ENCODE measurements at places on chromosomes 5 and 9.

- DNase-seq: no peak
Observed at GRCh38 chr9:71587576-71588362, 180.5 kb downstream of the CEMIP2 start.

GRCh38 chr9:25557645-25558300, 120.5 kb downstream of the TUSC1 start:
- no peak for DNase-seq

DNA sequence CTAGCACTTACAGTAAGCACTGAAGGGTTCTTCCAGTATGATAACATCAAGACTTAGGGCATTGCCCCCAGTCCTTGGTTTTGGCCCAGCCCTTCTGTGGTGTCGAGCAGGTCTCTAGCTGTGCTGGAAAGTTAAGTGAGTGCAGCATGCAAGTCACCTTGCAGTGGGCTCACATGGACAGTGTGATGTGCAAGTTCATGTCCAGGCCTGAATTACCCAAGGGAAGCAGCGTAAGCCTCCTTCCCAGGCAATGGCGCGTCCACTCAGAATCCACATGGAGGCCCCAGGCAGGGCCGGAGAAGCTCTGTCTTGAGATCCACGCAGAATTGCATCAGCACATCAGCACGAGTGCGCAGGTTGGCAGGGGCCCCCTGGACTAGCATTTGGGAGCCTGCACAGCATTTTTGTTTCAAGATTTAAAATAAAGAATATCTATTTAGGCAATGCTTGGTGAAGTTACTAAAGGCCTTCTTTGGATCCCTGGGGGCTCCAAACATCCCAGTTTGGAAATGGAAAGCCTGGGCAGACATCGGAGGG, 108.4 kb upstream of the ALDH1B1 start:
- DNase-seq: no peak

GRCh38 chr5:102654559-102655349, 100.4 kb upstream of the PAM start:
- DNase-seq: no peak

DNA sequence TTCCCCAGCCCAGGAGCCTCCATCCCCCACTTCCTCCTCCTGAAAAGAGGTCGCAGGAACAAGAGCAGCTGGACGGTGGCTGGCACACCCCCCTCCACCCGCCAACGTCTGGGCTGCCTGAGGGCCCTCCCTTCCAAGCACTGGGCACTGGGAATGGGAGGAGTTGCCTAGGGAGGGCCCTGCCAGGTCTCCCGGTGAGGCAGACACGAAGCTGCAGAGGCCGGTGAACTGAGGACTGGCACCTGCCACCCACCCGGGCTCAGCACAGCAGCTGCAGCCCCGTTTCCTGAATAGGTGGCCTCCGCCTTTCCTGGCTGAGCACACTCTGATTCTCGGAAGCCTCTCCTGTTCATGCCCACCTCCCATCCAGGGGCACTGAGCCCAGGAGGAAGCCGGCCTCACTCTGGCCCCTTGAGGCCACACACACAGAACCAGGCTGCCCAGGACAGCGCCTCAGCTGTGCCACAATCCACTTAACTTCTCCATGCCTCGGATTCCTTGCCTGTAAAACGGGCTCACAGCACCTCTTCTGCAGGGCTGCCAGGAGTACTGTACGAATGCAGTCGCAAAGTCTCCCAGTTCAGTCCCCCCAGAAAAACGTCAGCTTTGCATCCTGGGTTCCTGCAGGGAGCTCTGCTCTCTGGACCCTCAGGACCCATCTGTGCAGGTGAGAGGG, 1.3 kb downstream of the NPDC1 start:
- no peak for DNase-seq

DNA sequence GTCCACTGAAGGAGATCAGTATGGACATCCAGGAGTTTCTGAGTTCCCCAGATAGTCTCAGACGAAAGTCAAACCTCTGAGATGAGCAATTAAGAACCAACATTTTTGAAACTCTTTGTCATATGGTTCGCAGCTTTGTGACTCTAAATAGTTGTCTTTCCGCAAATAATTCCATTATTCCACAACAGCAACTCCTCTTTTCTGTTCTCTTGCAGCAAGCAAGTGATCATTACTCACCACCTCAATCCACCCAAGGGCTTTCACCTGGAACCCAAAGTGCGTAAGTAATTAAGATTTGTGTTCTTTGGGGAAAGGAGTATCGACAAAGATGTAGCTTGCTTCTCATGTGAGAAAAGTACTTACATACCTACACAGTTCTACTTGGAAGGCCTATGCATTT, 15.6 kb downstream of the MTX3 start:
- no peak for DNase-seq

DNA sequence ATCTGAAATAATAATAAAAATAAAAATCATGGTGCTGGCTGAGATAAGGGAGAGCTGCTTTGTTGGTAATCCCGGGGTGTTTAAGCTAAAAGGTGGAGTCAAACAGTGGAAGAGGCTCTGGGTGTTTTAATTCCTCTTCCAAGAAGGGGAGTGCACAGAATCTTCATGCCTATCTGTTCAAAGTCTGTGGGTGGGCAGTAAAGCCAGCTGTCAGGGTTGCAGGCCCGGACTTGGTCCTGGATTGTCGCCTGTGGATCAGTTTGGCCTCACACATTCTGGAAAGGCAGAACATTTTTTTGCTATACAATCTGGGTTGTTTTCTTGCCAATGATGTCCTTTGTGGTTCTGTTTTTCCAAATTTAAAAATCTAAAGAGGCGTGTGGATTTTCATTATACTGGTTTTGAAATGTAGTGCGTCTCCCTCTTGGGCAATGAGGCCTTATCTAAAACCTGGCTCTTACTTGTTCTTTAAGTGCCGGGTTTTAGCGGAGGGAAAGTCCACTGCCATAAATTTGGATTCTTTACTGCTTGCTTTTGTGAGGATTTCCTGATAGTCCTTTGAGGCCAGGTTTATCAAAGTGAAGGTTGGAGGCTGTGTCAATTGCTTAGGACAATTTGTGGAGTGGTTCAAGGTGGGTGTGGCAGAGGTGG, 5.8 kb downstream of the ANKDD1B start:
- no peak for DNase-seq

- DNase-seq: peak; percentile 99
Observed at GRCh38 chr9:5851445-5851844, 18.5 kb upstream of the ERMP1 start.

DNA sequence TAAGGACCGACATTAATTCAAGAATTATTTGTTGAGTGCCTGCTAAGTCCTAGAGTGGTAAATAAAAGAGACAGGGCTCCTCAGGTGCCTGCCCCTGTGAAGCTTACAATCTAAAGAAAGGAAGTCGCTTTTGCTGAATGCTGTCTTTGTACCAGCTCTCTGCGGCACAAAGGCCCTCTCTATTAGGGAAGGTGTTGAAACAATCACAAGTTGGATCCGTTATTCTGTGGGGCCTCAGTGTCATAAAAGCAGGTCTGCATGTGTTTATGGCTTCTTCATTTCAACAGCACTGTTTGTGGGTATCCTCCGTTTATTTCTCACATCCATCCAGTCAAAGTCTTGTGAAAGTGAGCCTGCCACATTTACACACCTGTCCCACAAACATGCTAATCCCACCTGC, 7.0 kb upstream of the MVB12B start:
- no peak for DNase-seq

- peak; percentile 51 for DNase-seq
Observed at GRCh38 chr5:91123901-91124300, 259.2 kb downstream of the ARRDC3 start.

- no peak for DNase-seq
Observed at GRCh38 chr9:110876929-110877328, 161.3 kb downstream of the LPAR1 start.

DNA sequence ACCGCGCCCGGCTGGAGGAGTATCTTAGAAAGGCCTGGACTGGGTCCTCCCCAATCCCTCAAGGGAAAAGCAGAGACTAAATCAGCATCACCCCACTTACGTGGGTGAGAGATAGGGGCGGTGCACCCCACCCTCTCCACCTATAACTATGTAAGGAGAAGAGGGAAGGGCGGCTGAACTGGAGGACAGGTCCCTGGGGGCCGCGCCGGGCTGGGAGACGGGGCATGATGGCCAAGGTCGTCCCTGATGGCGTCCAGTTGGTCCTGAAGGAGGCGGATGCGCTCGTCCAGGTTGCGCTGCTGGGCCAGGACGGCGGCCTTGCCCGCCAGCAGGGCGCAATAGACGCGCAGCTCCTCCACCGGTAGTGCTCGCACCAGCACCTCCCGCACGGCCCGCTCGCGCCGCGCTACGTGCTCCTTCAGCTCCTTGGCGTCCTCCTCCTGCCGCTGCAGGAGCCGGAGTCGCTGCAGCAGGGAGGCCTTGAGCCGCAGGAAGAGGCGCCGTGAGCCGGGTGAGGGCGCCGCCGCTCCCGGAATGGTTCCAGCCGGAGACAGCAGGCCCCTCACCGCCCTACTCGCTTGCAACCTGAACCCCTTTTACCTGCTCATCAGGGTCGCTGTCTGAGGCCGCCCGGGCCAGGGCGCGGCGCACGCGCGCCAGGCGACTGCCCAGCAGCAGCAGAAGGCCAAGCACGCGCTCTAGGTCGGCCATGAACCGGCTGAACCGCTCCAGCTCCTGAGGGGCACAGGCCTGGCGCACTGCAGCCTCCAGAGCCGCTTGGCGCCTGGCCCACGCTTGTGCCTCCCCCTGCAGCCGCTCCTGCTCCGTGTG, 7.6 kb downstream of the SHROOM1 start:
- no peak for DNase-seq
